ENCODE measurements at places on chromosomes 12 and 14.

DNA sequence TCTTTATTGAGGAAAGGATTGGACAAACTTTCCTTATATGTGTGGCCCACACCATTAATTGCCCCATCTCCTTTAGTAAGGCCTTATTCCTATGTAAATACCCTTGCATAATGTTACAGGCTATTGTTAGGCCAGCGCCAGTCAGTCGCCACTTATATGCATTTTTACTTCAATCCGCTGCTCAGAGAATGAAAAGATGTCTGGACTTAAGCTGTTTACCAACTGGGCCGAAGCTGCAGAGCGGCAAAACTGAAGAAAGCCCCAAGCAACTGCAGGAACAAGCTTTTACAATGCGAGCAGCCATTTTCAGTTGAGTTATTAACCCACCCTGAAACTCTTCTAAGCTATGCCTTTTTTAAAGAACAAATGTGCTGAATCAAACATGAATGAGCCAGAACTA is 92.1 kb upstream of the OTX2 start:
- DNase-seq = no peak

DNA sequence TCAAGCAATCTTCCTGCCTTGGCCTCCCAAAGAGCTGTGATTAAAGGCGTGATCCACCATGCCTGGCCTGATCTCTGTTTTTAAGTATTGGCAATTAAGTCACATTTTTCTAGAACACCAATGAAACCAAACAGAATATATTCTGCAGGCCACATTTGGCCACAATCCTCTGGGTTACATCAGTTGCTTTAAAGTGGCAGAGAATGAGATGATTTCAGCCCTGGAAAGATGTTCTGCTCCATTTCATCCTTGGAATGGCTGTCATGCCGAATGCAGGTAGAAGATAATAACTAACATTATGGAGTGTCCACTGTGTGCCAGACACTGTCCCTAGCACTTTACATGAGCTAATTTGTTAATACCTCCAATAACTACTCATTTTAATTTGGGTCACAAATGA is 154.4 kb downstream of the PTPN11 start:
- no peak for DNase-seq

GRCh38 chr14:60621386-60621785 is 27.9 kb downstream of the SIX1 start:
- no peak for DNase-seq

GRCh38 chr12:53105256-53105655 is 2.0 kb downstream of the SOAT2 start:
- DNase-seq = no peak

DNA sequence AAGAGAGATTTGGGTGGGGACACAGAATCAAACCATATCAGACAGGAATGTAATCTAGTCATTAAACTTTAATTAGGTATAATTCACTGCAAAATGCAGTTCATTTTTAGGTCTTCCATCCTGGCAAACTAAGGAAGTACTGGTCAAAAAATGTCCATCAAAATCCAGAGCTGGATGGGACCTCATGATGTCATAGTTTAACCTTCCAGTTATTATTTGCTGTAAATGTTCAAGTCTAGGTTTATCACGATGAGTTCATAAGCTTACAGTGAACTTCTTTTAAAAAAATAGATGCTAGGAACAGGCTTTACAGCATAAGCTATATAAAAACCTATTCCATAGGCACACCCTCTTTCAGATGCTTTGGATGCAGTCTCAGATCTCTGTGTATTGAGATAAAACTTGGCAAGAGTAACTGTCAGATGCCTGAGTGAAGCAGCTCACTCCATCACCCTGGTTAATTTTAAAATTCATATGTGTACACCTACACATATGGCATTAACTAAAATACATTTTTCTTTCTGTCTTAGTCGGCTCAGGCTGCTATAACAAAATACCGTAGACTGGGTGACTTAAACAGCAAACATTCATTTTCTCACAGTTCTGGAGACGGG is 7.9 kb downstream of the SSPN start:
- DNase-seq = no peak

GRCh38 chr14:34750233-34750632 is 35.8 kb upstream of the CFL2 start:
- DNase-seq = no peak

DNA sequence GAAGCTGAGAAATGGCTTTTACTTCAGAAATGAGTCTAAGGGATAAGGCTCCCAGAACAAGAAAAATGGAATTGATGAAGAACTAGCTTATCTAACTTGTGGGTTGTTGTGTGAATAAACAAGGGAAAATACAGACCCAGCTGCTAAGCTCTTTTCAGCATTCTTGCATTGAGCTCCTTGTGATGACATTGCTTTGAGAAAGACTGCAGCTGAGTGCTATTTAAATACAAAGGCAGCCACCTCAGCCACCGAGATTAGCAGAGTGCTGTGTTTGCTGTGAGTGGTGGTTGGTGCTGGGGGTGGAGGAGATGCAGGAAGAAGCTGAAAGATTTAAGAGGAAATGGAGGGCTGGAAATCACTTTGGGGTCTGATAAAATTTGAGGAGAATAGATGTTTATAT is 396.0 kb upstream of the PRICKLE1 start:
- DNase-seq = no peak

DNA sequence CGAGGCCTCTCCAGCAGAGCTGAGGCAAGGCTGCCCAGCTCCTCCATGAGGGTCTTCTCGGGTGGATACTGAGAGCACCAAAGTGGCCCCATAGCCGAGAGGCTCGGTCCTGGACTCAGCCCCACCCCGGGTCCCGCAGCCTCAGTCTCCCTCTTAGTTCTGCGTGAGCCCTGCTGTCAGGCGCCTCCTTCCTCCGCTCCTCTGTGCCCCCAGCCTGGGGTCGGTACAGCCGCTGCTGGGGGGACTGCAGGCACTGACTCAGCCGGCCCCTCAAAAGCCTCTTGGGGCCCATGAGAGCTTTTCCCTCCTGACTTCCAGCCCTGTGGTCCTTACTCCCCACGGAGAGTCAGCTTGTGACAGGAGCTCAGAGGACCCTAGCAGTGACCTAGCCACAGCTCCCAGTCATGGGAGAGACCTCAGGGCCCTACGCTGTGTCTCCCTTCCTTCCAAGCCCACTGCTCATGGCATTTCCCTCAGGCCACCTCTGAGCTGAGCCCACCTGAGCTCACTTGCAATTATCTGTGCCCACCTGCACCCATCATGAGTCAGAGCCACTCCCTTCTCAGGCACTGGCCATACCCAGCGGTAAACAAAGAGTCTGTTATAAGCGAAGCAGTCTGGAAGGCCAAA is 295.0 kb upstream of the RTL1 start:
- DNase-seq = no peak

- DNase-seq = peak; percentile 55
Observed at GRCh38 chr12:71645268-71645667, 18.4 kb downstream of the ZFC3H1 start.

DNA sequence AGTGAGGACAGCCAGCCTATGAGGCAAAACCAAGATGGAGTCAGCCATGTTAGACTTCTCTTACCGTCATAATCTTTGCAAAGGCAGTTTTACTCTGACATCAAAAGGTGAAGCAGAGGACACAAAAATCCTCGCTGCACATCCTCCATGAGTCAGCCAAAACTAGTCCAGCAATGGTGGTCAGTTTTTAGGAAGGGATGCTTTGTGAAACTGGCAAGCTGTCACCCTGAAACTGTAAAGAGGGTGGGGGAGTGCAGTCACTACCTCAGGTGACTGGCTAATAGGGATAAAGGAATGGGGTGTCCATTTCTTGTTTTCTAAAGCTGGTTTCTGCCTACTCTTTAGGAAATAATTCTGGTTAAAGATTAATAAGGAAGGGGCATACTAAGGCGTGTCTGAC is 5.4 kb upstream of the CIPC start:
- DNase-seq = no peak
